ENCODE measurements at places on chromosomes 13 and 19.

- DNase-seq = no peak
These were observed 7.8 kb upstream of the SYCN start for GRCh38 chr19:39211731-39212374.

DNA sequence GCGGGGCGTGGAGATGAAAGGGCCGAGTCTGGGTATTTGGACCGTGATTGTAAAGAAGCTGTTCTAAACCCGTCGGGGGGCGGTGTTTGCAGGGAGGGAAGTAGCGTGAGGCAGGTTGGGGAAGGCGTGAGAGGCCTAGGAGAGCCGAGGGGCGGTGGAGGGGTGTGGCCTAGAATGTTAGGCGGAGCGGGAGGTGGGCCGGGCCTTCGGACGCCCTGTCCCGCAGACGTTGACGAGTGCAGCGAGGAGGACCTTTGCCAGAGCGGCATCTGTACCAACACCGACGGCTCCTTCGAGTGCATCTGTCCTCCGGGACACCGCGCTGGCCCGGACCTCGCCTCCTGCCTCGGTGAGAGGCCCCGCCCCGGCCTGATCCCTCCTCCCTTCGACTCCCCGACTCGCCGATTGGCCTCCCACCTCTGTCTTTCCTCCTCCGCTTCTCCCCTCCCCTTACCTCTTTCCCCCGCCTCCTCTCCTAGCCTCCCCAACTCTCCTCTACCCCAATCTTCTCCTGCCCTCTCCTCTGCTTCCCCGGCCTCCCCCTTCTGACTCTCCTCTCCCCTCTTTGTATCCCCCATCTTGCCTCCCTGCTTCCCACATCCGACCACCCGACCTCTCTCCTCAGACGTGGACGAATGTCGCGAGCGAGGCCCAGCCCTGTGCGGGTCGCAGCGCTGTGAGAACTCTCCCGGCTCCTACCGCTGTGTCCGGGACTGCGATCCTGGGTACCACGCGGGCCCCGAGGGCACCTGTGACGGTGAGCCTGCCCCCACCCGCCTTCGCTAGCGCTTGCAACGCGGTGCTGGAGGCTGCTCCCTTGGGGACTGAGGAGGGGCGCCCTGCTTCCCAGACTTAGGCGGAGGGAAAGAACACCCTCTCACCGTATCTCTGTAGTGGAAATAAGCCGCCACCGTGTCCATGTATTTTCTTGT, 12.8 kb downstream of the LTBP4 start:
- DNase-seq = no peak

DNA sequence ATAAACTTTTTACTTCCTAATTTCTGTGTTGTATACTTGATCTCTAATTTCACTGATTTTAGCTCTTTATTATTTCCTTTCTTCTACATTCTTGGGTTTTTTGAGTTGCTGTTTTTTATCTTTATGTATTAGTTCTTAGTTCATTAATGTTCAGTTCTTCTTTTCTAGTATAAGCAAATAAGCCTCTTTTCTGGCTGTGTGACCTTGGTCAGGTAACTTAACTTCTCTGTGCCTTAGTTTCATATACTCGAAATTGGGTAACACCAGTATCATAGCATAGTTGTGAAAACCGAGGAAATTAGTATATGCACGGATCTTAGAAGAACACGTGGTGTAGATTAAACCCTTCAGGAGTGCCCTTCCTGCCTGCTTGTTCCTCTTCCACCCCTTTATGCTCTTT, 130.2 kb upstream of the C1QTNF9B start:
- no peak for DNase-seq

- DNase-seq = no peak
These were observed 504.8 kb downstream of the SLITRK1 start for GRCh38 chr13:83377491-83377890.

- no peak for DNase-seq
These were observed 706.5 kb upstream of the MIR17HG start for GRCh38 chr13:90640976-90641375.

GRCh38 chr13:113636266-113636963, 21.6 kb downstream of the ATP4B start:
- DNase-seq = no peak

DNA sequence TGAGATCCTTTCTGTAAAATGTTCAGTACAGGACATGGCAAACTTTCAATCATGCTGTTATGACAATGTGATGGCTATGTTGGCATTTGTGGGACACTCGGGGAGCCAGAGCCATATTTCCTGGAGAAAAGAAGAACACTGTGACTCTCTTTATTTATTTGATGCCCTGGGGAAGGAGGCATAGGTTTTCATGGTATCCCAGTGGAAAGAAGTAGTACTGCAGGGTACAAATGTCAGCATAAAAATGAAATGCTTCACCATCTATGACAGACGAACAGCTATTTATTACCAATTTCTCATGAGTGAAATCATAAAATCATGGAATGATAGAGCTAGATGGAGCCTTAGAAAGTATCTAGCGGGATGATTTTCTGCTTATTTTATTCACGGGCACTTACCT, 217.1 kb downstream of the COL4A1 start:
- no peak for DNase-seq

DNA sequence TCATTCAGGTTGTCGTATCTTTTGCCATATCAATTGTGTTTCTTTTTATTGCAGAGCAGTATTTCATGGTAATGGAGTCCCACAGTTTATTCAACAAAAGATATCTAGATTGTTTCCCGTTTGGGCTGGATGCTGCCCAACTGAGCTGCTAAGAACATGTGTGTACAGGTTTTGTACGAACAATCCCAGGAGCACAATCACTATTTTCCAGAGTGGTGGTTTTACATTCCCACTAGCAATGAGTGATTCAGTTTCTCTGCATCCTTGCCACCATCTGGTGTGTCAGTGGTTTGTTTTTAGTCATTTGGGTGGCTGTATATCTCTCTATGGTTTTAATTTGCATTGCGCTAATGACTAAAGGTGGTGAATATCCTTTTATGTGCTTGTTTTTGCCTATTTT, 52.7 kb upstream of the ZDHHC20 start:
- DNase-seq = no peak

DNA sequence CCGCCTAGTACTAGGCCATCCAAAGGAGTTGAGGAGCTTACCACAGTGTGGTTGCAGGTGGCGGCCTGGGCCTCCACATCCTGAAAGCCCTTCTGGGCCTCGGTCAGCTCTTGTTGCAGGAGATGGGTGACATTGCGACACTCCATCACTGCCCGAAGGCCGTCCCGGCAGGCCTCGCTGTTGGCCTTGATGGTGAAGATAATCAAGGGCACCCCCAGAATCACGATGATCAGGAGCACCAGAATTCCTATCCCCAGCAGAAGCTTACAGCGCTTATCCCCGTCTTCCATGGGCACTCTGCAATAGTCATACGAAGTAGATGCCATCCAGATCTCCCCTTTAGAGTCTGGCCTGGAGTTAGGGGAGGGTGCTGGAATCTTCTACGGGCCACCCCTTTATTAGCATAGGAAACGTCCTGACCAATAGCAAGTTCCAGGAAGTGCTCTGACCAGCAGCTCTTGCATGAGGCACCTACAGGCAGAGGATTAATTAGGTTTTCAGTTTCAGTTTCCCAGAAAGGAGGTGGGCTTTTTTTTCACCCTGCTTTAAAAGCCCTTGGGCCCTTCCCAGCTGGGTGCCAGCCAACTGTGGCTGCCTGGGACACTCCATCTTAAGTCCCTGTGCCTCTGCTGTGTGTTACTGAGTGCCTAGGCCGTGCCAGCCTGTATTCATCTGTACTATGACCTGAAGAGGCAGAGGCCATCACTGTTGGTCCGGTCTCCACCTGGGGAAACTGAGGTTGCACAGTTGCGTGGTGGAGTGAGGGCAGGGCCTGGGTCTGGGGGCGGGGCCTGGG, at the start of gene BST2:
Gene BST2, minus strand, starts transcription at position 381 of the 796 bp plus-strand sequence. Its CDS starts 55 bp downstream, at position 326.
- DNase-seq = no peak

- no peak for DNase-seq
These were observed 29.7 kb upstream of the MIER2 start for GRCh38 chr19:374183-374885.

DNA sequence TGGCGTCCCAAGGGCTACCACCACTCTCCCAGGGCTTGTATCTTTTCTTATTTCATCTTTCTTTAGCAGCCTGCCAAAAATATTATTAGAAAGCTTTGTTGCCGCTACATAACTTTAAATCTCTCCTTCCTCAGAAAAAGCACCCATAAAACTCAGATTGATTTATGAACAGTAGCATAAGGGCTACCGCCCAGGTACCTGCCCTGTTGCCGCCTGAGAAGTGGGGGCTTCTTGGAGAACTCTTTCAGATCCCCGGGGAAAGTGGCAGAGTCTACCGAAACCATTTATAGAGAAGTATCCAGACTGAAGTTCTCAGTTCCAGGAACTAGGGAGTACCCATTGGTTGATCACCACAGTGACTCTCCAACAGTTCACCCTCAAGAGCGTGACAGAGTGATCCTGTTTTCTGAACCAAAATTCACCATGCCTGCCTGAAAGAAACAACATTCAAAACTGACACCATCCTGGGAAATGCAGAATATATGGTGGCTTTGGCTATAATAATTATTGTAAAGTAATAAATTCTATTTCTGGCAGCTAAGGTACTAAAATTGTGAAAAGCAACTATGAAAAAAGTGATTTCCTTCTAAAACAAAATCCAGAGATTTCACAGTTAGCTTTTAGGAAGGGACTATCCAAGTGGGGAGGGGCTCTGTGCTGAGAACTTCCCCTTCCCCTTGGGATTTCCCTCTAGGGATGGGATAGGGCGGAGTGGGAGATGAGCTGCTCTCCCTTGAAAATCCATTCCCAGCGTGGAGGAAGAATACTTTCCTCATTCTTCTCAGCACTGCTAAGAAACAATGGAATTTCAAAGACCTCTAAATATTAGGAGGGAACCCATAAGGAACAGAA, 877 bp upstream of the N4BP2L1 start:
- no peak for DNase-seq

GRCh38 chr19:56993851-56994250, 125.9 kb upstream of the USP29 start:
- DNase-seq = no peak

DNA sequence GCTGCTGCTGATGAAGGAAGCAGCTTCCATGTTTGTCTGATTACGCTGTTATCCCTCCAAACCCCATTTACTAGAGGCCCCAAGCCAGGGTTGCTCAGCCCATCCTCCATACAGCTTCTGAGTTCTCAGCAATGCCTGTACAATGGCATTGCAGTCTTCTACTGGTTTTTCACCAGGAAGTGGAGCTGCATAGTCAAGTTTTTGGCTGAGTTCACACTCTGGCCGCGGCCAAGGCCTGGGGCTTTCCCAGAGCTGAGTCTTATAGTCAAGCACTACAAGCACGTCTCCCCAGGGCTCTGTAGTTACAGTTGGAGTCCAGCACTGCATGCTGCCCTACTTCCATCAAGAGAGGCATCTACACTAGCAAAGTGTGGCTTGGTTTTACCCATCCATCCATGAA, 182.5 kb downstream of the POU4F1 start:
- DNase-seq = no peak

DNA sequence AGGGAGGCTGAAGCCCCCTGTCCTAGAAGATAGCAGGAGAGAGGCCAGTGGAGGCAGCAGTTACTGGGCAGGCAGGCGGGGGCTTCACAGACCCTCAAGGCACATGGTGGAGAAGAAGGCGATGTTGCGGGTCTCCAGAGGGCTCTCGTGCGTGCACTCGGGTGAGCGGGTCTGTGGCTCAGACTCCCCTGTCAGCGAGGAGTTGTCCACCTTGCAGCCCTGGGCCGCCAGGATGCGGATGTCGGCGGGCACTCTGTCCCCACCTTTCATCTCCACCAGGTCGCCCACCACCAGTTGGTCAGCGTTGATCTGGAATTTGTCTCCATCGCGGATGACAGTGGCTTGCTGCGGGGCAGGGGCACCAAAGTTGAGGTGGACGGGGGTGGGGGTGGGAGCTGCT, 3.2 kb downstream of the ATP4A start:
- DNase-seq = no peak

GRCh38 chr13:101780211-101780610, 327.7 kb downstream of the ITGBL1 start:
- DNase-seq = no peak

DNA sequence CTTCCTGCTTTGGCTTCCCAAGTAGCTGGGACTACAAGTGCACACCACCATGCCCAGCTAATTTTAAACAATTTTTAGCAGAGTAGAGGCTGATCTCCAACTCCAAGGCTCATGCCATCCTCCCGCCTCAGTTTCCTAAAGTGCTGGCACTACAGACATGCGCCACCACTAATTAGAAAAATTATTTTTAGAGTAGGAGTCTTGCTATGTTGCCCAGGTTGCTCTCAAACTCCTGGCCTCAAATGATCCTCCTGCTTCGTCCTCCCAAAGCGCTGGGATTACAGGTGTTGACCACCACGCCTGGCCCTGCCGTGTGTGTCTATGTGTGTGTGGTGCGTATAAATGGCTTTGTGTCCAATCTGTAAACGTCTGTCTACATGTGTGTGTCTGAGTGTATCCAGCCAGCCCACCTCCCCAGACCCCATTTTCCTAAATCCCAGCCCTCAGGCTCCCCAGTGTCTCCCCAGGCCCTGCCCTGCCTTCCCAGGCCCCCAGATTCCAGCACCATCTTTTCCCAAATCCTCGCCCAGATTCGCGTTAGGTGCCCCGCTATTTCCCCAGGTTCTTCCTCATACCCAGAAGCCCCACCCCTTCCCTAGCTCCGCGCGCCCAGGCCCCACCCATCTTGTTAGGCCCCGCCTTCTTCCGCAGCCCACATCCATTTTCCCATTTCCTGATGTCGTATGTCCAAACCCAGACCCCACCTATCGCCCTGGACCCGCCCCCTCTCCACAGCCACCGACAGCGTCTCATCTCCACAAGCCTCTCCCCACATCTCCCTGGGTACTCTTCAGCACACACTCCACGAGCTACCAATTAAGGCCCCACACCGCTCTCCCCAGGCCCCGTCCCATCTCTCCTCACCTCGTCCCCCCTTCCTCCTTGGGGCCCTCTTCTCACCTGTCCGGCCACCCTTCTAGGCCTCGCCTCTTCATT, 24.9 kb downstream of the SLC8A2 start:
- no peak for DNase-seq

GRCh38 chr19:52943134-52943883, 19.4 kb downstream of the ZNF816 start:
- no peak for DNase-seq

- no peak for DNase-seq
These were observed 6.0 kb downstream of the COX6B2 start for GRCh38 chr19:55348317-55349034.

DNA sequence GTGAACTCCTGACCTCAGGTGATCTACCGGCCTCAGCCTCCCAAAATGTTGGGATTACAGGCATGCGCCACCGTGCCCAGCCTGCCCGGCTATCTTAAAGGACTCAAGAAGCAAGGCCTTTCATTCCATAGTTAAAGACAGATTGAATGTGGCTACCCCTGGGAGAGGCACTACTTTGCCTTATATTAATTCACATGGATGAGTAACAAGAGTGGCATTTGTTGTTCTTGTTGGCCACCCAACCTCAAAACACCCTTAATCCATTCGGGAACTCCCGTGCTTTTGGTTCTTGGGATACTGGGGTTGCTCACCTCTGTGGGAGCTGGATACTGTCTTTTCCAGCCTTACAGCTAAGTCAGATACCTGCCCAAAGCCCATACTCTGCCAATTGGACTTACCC, 34.4 kb upstream of the ABCC4 start:
- no peak for DNase-seq

- no peak for DNase-seq
These were observed 128.8 kb downstream of the ZDHHC20 start for GRCh38 chr13:21330126-21330861.

All from vagina (tissue), 2 donors.